ENCODE measurements at places on chromosomes 11 and 22.

DNA sequence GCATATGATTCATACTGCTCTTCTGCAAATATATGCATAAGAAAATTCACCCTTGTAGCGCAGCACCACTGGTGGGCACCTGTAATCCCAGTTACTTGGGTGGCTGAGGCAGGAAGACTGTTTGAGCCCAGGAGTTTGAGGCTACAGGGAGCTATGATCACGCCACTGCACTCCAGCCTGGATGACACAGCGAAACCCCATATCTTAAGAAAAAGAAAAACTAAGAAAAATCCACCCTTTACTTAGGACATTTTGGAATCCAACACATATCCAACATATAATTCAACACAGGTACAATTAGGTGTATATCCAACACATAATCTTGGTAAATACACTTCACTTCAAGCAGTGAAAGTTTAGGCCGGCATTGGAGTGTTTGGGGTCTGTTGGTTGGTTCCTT, 255.5 kb upstream of the PITPNB start:
- DNase-seq, result no peak

DNA sequence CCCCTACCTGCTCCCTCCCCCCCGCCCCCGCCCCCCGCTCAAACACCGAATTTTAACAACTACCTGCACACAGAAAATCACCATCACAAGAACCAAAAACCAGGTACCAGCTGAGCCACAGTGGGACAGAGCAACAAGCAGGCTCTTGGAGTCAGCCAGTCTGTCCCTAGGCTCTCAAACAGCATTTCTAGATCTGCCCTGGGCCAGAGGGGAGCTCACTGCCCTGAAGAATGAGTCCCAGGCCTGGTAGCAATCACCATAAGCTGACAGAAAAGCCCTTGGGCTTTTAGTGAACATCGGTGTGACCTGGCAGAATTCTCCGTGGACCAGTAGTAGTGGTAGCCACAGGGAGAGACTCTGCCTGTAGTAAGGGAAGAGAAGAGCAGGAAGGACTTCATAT, 58.3 kb downstream of the C11orf87 start:
- no peak for DNase-seq

GRCh38 chr11:61193596-61193995, 9.7 kb upstream of the PGA3 start:
- DNase-seq, result no peak

DNA sequence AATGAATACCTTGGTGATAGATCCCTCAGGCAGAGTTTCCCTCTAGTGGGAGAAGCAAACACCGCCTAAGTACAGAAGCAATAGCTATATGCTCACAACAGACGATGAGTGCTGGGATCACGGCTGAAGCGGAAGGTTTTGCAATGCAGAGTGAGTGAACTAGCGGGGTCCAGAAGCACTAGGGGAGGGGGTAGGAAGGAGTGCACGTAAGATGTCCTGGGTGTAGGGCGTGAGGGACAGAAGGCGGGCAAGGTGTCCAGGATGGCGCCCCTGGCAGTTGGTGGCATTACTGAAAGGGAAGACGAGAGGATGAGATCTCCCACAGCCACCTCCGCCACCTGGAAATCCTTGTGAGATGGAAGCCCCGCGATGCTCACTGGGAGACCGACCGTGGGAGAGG, 81.0 kb downstream of the ETS1 start:
- no peak for DNase-seq

DNA sequence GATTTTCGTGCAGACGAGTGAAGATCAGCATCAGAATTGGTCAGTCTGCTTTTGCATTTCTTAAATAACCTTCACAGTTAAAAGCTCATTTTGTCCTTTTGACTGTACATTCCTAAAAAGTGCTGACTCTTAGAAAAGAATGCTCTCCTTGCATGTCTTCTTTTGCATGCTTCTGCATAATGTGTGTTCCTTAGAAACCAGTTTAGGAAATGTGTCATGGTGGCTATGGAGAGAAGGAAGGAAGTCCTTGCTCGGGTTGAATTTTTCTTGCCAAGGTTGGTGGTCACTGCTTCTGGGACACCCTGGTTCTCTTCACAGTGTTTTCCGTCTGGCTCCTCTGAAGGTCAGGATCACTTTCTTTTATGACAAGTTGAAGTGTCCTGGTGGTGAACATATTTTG, 6.8 kb downstream of the AP2A2 start:
- no peak for DNase-seq

- no peak for DNase-seq
These were observed 14.4 kb downstream of the C22orf42 start for GRCh38 chr22:32144496-32145274.

GRCh38 chr11:13054278-13054677, 45.2 kb downstream of the RASSF10 start:
- no peak for DNase-seq

GRCh38 chr11:10639350-10639749, 54.2 kb downstream of the IRAG1 start:
- no peak for DNase-seq

Data from NCI-H187 treated with DMSO at 0.1 percent for 48 hours (cell line).